ENCODE measurements at places on chromosomes 5 and 9. TPM values are rescaled to one million over a fixed set of nuclear protein-coding genes. Genes with fewer than 3 reads are reported as not detected.
A peak's percentile ranks its signal among the peaks of the same experiment; 100 is the strongest.

SLC6A18 gene
- total RNA-seq = not detected

HDAC3 gene
- 62.0 TPM for total RNA-seq

- DNase-seq = no peak
These were observed 30.3 kb upstream of the GRXCR2 start for GRCh38 chr5:145903113-145903512.

GRCh38 chr9:87255431-87256155 lies 242.1 kb upstream of the DAPK1 start:
- no peak for DNase-seq

HAPLN1 gene
- total RNA-seq = not detected

DNA sequence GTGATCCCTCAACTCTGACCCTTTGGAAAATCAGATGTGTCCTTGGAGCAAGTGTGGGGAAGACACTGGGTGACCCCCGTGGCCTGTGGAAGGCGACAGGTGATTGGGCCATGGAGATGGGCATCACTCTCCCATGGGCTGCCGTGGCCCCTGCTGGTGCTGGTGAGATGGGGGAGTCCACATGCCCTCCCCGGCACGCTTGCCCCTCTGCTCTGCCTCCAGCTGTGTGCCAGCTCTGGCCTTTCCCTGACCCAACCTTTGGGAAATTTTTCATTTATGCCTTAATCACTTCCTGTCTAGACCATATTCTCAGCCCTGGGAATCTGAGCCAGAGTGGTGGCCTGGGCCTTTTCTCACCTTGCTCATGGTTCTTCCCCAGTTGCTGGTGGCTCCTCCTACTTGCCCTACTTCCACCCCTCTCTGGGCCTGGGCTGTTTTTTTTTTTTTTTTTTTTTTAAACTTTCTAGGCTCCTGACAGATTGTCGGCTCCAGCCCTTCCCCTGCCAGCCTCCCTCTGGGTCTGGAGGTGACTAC lies 56.6 kb downstream of the RGS3 start:
- DNase-seq = peak; percentile 95
